ENCODE measurements at places on chromosomes 12 and 14. TPM values are rescaled to one million over a fixed set of nuclear protein-coding genes. Genes with fewer than 3 reads are reported as not detected.
A peak's percentile ranks its signal among the peaks of the same experiment; 100 is the strongest.

- DNase-seq: no peak
These were observed 80.1 kb upstream of the PDZRN4 start for GRCh38 chr12:41108032-41108431.

- DNase-seq: no peak
These were observed 52.2 kb downstream of the PDE3A start for GRCh38 chr12:20420557-20420956.

GRCh38 chr12:114762490-114763110, 78.6 kb upstream of the TBX3 start:
- peak; percentile 79 for DNase-seq

GRCh38 chr14:23406244-23406643, 1.8 kb downstream of the MYH6 start:
- no peak for DNase-seq

DNA sequence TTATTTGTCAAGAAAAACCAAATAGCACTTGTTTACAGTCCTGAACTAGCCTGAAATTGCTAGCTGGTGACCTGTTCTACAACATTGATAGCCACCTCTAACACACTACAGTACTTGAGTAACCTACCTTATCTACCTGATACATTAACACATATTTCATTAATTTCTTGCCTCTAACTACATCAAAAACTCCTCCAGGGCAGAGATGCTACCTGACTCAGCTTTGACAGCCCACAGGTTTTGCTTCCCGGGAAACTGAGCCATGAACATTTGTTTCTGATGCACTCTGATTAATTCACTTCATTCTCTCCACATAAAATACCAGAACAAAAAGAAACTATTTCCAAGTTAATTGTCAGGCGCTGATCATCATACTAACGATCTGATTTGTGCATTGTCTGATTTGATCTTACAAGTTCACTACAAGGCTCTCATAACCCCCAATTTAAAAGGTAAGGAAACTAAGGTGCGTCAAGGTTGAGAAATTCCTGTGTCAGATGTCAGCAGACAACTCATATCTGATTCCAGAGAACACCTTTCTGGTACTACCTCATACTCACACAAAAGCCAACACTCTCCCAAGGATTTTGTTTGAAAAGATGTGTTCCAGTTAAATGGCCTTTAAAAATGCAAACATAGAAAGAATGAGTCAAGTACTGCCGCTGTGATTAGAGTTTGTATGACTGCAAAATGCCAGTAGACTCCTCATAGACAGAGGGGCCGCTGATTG, 768.7 kb downstream of the BCL11B start:
- DNase-seq: no peak

Gene HOXC6
- 1.6 TPM for total RNA-seq
